BJ (cell line): ENCODE measurements at places on chromosomes 5 and 9.

DNA sequence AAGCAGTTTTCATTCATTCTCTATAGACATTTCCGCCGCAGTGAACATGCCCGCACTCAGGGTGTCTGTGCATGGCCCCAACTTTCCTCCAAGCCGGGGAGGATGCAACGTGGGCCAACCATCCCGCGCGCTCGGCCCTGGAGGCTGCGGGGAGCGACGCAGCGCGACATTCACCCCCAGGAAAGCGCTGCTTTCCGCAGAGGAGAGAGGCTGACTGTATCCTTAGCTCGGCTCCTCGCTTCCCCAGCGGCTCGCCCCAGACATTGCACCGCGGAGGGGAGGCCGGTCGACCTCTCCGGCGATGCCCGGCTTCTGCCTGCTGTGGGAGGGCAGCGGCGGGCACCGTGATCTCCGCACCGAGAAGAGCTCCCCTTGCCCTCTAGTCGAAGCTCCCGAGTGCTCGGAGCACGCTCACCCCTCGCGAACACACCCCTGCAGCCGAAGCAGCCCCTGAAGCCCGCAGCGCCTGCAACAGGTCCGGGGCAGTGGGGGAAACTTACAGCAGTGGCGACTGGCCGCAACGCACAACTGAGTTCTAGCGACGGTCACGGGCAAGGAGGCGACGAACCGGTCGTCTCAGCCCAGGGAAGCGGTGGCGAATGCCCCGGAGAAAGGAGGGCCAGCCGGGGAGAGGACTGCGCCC is 600 bp downstream of the ENC1 start:
- no peak for DNase-seq

DNA sequence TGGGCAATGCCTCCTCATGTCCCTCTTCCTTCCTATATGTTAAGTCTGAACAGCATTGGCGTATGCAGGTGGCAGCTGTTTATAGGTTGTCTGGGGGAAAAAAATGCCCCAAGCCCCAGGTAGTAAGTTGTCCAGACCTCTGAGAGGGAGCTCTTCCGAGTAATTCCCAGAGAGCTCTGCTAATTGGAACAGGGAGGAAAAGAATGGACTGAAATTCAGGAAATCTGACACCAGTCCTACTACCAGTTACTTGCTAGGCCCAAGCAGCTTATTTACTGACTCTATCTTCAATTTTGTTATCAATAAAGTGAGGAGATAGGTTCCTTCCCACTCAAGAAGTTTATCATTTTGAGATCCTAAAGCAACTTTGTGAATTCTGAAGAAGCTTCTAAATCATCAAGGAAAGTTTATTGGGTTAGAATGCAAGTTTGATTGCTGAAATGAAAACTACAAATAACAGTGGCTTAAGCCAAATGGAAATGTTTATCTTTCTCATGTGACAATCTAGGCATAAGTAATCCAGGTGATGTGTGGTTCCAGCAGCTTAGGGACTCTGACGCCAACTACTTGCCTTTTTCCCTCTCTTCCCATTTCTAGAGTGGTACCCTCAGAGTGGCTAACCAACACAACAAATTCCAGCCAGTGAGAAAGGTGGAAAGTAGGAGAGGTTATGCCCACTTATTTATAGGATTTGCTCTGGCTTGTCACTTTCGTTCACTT is 5.6 kb downstream of the STK32A start:
- no peak for DNase-seq

DNA sequence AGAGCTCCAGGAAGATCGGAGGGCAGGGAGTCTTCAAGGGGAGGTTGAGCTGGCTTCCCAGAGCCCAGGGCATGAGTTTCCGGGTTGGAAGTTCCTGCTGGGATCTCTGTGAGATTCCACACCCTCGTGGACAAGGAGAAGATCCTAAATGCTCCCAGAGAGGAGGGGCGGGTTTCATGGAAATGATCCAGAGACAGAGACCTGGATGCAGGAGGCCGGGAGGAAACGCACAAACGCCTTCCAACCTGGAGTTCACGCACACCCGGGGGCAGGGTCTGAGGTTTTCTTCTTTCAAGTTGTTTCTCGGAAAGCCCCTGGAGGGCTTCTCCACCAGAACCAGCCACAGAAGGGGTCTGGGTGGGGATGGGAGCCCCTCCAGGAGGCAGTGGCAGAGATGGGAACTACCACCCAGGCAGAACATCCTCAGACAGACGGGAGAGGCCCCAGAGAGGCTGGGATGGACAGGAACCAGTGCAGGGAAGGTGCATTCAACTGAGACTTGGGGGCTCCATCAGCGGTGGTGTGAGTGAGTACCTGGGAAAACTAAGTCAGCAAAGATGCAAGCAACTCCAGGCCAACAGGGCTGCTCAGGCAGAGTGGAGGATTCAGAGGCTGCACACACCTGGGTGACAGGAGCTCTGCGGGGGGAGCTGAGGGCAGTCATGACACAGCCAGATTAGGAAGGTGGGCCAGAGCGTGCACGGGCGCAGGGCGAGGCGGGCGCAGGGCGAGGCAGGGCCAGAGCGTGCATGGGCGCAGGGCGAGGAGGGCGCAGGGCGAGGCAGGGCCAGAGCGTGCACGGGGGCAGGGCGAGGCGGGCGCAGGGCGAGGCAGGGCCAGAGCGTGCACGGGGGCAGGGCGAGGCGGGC is 52.1 kb upstream of the EXOC3 start:
- DNase-seq, result no peak

GRCh38 chr5:157965040-157965678 is 106.2 kb upstream of the CLINT1 start:
- DNase-seq, result no peak

- DNase-seq, result no peak
Observed at GRCh38 chr5:108942701-108943100, 195.0 kb downstream of the FER start.

- no peak for DNase-seq
Observed at GRCh38 chr5:175831507-175831906, 39.9 kb upstream of the CPLX2 start.

- no peak for DNase-seq
Observed at GRCh38 chr9:92974761-92975755, 27.7 kb downstream of the FGD3 start.

DNA sequence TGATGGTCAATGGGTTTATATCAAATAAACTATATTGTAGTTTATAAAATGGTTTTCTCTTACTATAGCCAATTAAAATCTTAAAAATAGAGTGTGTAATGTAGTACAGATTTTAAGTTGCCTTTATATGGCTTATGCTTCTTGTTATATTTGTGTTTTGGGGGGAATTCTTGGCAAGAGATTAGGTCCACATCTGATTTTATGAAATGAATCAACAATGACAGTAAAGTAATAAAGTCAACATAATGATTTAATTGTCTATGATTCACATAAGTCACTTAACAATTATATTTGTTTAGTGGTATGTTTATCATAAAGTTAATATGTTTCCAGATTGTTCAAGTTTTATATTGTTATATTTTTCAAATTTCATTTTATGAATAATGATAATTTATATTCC is 164.8 kb downstream of the COMMD10 start:
- no peak for DNase-seq

- peak; percentile 14 for DNase-seq
Observed at GRCh38 chr9:15720861-15721260, 168.0 kb downstream of the CCDC171 start.

GRCh38 chr5:75052192-75053053 is at the start of gene GCNT4:
Gene GCNT4, minus strand, starts transcription at chr5:75052558. Its CDS starts 22,521 bp downstream, at chr5:75030037.
- DNase-seq, result no peak

GRCh38 chr5:158423623-158424200 is 564.8 kb upstream of the CLINT1 start:
- DNase-seq, result no peak

- no peak for DNase-seq
Observed at GRCh38 chr5:114311968-114312367, 49.9 kb upstream of the KCNN2 start.

DNA sequence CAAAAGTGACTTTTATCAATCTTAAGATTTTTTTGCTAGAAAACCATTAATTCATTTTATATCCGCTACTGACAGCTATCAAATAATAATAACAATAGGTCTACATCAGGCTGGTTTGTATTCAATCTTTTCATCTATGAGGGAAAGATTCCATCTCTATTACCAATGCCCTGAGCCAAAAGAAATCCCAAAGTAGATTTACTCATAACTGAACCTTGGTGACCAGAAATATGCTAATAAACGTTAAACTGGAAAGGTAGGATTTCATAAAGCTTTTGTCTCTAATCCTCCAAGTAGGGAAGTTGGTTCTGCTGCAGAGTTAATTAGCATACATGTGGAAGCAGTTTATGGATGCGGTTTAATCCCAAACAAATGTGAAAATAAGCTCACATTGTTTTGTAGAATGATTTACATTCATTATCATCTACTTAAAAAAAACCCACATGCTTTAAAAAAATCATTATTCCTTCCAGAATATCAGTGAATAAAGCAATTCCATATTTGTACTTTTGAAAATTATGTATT is 715.5 kb downstream of the CETN3 start:
- DNase-seq, result no peak

DNA sequence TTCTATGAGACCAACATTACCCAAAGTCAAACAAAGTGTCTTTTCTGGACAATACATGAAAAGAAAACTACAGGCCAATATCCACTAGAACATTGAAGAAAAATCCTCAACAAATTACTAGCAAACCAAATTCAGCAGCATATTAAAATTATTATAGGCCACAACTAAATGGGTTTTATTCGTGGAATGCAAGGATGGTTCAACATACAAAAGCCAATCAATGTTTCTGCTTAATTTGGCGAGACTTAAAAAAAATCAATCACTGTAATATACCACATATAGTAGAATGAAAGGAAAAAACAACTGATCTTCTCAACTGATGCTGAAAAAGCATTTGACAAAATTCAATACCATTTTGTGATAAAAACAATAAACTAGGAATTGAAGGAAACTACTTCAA is 51.8 kb upstream of the FNIP1 start:
- DNase-seq, result no peak

DNA sequence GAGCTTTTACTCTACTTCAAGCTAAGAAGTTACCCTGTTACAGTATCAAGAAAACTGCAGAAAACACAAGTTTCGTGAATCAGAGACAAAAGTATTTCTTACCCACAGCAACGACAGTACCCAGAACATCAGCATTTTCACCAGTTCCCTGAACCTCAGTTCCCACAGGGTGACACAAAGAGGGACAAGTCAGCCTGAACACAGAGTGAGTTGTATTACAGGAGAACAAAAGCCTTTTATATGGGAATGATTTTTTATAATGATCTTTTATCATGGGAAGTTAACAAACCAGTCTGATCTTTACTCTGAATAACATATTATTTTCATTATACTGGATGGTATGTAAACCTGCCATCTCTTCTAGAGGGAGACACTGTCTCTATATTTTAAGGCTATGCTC is 139.0 kb upstream of the ITGA1 start:
- no peak for DNase-seq

DNA sequence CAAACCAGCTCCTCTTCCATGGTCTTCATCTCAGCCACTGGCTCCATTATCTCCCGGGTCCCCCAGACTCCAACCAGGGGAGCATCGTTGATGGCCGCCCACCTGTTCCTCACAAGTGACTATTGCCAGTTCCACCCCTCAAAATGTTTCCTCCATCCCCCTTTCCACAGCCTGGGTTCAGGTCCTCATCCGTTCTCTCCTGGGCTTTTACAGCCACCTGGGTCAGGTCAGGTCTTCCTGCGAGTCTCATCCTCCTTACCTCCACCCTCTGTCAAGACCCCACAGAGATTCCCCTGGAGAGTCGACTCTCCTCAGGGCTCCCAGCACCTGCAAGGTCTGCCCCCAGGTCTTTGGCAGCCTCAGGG is 133.2 kb downstream of the PAX5 start:
- no peak for DNase-seq

DNA sequence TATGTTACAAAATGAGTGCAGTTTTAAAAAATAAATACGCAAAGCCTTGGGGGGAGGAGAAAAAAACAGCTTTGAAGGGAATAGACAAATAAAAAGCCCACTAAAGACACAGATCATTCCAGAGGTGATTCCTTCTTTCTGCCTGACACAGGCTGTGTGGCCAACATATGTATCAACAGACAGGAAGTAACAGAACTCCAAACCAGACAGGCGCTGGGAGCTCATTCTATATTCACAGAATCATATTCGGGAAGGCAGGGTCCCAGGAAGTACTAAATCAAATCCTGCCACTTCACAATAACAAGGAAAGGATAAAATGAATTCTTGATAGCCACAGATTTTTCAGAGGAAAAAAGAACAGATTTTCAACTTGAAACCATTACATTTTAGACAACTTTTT is 62.1 kb downstream of the SEMA5A start:
- no peak for DNase-seq

GRCh38 chr9:81902196-81902595 is 26.0 kb upstream of the SPATA31D4 start:
- no peak for DNase-seq

GRCh38 chr9:97794666-97795065 is 58.4 kb upstream of the FOXE1 start:
- DNase-seq, result no peak

- DNase-seq, result no peak
Observed at GRCh38 chr5:178131446-178131996, 707 bp downstream of the RMND5B start.
